ENCODE measurements at places on chromosomes 2 and 18.

DNA sequence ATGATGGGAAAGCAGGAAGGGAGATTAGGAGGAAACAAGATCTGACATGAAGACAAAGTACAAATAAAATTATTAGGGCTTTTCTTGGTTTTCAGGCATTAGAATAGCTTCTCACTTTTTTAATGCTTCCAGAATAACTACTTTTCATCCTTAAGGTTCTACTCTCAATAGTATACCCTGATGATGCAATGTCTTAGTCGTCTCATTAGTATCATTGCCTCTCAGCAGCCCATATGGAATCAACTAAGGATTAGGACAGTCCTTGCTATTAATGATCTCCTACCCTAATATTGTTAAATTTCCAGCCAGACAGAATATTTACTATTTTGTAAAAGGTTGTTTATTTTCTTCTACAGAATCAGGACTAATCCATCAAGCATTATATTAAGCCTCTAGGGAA lies 55.9 kb downstream of the RELCH start:
- DNase-seq, result no peak

DNA sequence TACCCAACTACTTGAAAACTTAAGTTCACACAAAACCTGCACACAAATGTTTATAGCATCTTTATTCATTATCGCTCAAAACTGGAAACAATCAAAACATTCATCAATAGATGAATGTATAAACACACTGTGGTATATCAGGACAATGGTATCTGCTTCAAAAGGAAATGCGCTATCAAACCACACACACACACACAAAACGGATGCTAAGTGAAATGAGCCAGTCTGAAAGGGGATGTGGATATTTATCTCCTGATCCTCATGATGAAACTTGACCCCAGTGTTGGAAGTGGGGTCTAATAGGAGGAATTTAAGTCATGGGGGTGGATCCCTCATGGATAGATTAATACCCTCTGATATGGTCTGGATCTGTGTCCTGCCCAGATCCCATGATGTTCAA lies 22.0 kb downstream of the PDCL3 start:
- no peak for DNase-seq

GRCh38 chr2:154140249-154141025 lies 268.7 kb downstream of the GALNT13 start:
- DNase-seq, result no peak

- no peak for DNase-seq
These were observed 20.9 kb downstream of the DYSF start for GRCh38 chr2:71474116-71474743.

DNA sequence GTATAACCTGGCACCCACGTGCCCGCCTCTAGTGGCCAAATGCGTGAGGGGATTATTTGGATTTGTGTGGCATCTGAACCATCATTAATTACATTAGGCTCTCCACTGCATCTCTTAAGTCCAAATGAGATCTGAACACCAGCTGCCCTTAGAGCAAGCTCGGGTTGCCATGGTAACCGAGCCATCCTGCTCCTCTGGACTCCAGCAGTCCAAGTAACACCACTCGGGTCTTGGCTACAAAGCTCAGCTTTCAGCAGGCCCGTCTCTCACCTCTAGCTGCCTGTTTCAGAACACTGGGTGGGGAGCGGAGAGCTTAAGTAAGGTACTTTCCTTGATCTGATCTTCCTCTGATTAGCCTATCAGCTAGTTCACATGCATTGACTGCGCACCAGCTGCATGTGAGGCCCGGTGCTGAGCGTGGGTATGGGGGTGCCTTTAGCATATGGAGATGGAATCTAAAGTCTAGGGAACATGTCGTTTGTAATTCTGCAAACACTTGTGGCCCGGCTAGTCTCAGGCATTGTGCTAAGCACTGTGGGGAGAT lies 14.1 kb upstream of the CYS1 start:
- DNase-seq, result no peak

DNA sequence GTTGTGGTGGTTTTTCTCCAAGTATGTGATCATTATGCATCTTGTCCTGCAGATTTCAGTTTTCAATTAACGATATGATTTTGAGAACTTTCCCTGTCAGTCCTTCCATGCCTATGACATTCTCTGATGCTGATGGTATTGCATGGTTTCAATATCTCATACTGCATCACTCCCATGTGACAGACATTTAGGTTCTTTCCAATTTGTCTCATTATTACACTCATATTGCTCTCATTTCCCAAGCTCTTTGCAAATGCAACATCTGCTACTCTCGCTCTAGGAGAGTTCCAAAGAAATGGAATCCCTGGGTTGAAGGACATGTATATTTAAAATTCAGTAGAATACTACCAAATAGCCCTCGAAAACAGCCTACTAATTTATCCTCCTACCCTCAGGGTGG lies 125.5 kb downstream of the MARCHF4 start:
- no peak for DNase-seq

- no peak for DNase-seq
These were observed 56.3 kb downstream of the EPAS1 start for GRCh38 chr2:46353509-46353908.

GRCh38 chr2:46270384-46270783 lies 26.8 kb upstream of the EPAS1 start:
- DNase-seq, result no peak

DNA sequence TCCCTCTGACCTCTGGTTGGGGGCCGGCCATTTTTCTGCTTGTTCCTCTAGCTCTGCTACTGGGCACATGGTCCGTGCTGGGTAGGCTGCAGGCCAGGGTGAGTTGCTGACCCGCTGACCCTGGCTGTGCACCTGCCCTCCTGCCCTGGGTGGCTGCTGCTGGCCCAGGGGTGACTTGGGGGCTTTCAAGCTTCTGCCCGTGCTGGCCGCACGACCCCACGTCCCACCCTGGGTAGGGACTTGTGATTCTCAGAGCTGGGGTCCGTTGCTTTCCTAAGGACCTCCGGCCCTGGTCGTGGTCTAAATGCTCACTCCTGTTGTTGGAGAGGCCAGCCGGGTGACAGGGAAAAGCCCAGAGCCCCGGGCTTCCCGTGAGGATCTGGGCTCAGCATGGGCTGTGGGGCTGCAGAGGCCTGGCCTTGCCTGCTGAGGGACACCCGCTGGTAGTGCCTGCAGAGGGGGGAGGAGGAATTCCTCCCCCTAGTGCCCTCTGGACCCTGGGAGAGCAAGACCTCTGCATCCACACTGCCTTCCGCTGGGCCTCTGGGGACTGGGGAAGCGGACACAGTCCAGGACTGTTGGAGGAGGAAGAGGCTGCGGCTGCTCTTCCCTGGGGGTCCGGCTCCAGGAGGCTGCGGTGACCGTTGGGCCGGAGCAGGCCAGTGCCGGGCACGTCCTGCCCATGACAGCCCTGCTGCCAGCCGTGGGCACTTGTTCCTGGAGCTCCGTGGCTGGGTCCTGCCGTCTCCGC lies 6.3 kb upstream of the GAL3ST2 start:
- peak; percentile 32 for DNase-seq

- DNase-seq, result no peak
These were observed 140.0 kb upstream of the ST6GAL2 start for GRCh38 chr2:107025869-107026380.

- no peak for DNase-seq
These were observed 23.7 kb upstream of the MYO5B start for GRCh38 chr18:50218432-50219197.

GRCh38 chr2:235343869-235344268 lies 150.0 kb upstream of the AGAP1 start:
- DNase-seq, result no peak

DNA sequence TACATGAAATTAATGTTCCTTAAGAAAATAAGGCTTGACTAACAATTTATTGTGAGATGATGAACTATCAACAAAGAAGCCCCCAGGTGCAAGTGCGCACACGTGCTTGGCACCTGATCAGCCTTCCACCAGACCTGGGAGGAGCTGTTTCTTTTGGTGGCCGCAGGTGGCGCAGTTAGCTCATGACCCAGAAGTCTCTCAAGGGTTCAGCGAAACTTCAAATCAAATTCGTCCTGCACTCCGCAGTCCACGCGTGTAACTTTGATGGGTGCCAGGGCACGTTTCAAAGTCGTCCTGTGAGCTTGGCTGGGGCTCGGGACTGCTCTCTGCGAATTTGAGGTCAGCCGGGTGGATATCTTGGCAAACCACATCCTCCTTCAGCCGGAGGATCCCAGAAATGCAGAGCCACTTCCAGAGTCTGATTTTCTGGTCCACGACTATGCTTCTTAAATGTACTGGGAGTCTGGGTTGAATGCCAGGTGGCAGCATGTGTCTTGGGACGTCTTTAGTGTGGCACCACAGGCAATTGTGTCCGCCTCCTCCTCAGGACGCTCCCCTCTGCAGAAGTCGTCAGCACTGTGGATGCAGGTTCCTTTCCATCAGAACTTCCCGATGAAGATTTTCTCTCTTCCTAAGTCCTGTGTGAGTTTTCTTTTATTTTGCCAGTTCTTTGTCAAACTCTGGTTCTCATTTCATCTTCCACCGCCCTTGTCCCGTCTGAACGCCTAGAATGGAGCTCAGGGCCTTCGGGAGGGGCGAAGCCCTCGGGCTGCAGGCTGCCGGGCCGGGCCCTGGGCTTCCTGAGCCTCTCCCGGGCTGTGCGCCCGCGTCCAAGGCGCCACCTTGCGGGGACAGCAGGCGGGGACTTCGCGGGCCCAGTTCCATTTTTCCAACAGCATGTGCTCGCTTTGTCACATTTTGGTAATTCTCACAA lies 61.3 kb upstream of the RAPGEF4 start:
- peak; percentile 42 for DNase-seq

GRCh38 chr2:55049043-55049820 lies 1.0 kb downstream of the RTN4 start:
- DNase-seq, result peak; percentile 37

- no peak for DNase-seq
These were observed 961 bp downstream of the RBM43 start for GRCh38 chr2:151260573-151261230.

DNA sequence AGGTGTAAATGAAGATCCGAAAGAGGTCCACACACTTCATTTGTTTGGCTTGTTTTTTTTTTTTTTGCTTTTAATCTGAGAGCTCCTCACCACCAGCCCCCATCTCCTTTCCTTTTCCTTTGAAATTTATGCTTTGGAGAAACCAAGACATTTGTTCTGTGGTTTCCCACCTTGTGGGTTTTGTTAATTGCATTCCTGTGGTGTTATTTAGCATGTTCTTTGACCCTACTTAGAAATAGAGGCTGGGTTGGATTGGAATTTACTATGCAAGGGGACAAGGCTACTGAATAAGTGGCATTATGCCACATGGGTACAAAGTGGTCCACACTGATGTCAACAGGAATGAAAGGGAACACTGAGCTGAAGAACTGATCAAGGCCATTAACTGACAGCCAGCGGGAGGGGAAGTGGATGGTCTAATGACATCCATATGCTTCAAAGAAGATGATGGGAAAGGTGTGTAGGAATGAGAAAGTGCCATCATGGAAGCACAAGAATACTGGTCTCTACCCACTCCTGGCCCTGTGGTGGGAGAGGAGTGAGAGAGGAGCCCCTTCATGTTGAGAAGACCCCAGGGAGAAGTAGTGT lies 8.9 kb downstream of the CCL20 start:
- no peak for DNase-seq

DNA sequence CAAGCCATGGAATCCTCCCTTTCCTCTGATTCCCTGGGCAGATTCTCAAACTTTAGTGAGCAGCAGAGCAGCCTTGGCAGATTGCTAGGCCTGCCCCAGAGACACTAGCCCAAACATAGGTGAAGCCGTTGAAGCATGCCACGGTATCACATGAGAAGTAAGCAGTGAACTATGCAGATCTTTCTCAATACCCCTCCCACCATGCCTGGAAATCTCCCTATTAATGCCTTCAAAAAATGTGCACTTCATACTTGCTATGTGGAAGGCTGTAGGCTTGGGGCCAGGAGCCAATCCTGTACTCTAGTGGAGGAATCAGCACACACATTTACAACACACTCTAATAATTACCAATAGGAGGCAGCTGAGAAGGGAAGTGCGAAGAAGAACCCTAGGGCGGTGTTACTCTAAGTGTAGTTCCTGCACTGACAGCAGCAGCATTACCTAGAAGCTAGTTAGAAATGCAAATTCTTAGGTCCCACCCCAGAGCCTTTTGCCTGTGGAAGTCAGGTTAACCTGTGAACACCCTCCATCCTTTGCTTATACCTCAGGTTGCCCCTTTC lies 305.1 kb upstream of the SPRED2 start:
- no peak for DNase-seq

GRCh38 chr18:30328839-30329238 lies 713.7 kb downstream of the DSC3 start:
- no peak for DNase-seq

DNA sequence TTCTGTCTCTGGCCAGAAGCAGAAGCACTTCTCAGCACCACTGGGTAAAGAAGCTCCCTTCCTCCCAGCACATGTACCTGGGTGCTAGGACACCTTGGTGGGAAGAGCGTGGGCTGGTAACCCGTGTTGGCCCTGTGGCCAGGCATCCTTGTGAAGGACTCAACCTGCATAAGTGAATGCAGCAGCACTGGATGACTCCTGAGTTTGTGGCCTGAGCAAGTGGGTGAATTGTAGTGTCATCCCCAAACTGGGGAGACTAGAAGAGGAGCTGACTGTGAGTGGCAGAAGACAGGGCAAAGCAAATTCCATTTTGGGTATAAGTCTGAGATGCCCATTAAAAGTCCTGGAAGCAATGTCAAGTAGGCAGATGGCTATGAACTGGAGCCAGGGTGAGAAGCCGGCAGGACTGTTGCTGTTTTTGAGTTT lies 63.4 kb downstream of the STAT1 start:
- DNase-seq, result no peak

GRCh38 chr18:69265656-69266055 lies 135.0 kb upstream of the DOK6 start:
- DNase-seq, result no peak

- DNase-seq, result no peak
These were observed 84.9 kb upstream of the ZCCHC2 start for GRCh38 chr18:62438018-62438329.

DNA sequence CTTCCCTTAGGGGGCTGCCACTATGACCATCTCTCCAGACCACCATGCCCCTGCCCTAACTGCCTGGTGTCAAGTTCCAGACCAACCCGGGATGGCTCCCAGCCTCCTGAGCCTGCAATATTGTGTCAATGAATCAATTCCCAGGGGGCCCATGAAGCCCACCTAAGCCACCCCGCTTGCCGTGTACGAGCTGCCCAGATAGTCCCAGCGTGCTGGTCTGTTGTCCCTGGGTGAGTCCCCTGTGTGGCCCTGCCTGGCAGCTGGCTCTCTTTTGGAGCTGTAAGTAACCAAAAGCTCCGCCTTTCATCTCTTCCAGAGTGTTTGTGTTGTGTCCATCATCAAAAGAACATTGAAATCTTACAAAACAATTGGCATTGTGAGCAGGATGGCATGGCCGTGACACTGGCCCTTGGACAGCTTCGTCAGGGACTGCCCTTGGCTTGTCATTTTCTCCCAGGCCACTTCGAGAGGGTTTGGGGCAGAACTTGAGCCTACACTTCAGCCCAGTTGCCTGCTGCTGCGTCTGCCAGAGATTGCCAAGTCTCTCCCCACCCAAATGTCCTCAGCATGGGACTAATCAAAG lies 11.3 kb upstream of the MAL start:
- no peak for DNase-seq

- no peak for DNase-seq
These were observed 20.8 kb downstream of the CRIM1 start for GRCh38 chr2:36376319-36376765.

GRCh38 chr2:48414640-48414979 lies 115.3 kb upstream of the STON1 start:
- no peak for DNase-seq

Measured in 8988T (cell line).